HFFc6 (cell line): ENCODE measurements at places on chromosomes 2 and 18.
A peak's percentile ranks its signal among the peaks of the same experiment; 100 is the strongest.

DNA sequence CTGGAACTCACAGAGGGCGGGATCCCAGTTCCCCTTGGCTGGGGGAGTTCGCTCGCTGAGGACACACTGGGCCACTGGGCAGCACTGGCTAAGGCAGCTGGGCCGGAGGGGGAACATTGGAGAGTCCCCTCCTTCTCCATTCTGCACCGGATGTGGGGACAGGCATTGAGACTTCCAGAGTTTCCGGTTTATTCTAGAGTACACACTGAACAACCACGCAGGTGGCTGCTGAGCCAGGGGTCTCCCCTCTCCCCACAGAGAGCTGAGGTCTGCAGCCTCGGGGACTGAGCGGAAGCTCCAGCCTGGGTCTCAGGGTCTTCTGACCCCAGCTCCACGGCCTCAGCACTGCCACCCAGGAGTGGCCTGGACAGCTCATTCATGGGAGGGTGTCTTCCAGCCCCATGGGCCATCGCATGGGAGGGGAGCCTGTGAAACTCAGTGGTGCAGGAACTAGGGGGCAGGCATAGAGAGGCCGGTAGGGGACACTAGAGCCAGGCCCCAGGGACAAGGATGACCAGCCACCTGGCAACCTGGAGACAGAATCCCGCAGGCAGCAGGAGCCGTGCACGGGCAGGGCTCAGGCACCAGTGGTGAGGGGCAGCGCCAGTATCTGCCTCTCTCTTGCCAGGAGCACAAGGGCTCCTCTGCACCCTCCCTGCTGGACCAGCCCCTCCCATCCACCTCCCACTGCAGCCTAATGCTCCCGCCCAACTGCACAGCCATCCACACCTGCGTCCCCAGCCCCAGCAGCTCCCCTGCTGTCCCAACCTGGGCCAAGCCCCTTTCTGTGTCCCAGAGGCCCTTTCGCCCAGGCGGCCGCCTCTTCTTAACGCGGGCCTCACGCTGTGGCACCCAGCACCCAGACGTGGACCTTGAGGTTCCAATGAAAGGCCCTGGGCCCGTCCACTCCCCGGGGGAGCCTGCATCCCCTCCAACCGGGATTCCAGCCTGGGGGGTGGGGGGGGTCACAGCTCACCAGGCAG, 45.1 kb upstream of the GPC1 start:
- DNase-seq, result no peak

DNA sequence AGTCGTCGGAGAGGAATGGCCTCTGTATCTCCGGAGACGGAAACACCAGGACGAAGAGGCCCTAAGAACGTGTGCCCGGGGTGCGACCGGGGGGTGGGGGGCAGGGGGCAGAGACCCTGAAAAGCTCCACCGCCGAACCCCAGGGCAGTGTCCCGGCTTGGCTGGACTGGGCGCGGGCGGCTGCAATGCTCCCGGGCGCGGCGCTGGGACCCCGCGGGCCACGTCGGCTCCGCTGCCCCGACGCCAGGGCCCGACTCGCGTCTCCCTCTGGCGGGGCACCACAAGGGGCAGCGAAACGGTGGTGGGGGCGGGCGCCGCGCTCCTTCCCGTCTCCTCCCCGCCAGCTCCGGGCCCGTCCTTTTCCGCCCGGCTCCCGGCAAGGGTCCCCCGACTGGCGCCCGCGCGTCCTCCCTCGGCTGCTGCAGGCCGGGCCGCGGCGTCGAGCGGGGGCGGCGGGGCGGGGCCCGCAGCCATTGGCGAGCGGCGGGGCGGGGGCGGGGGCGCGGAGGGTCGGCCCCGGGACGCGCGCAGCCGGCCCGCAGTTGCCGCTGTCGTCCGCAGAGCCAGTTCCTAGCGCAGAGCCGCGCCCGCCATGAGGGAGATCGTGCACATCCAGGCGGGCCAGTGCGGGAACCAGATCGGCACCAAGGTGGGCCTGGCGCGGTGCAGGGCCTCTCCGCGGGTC, at the start of gene TUBB6:
TSS of gene TUBB6 (plus strand) at position 541 of the 685 bp plus-strand sequence. CDS start at position 593, 52 bp downstream.
- peak; percentile 81 for DNase-seq

DNA sequence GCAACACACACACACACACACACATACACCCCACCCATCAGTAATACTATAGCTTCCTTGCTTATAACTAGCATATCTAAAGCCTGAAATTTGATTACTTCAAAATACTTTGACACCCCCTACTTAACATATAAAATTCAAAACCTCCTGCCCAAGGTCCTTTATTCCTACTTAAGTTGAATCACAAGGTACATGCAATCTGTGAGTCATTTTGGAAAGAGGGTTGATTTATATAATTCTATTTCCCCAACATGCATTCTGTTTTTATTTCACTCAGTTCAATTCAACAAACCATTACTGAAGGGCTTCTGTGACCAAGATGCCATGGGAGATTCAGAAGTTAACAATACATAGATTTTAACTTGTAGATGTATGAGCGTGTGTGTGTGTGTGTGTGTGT, 420.7 kb downstream of the METTL4 start:
- DNase-seq, result no peak

GRCh38 chr2:37459095-37459981, 114.9 kb downstream of the QPCT start:
- DNase-seq, result peak; percentile 68

DNA sequence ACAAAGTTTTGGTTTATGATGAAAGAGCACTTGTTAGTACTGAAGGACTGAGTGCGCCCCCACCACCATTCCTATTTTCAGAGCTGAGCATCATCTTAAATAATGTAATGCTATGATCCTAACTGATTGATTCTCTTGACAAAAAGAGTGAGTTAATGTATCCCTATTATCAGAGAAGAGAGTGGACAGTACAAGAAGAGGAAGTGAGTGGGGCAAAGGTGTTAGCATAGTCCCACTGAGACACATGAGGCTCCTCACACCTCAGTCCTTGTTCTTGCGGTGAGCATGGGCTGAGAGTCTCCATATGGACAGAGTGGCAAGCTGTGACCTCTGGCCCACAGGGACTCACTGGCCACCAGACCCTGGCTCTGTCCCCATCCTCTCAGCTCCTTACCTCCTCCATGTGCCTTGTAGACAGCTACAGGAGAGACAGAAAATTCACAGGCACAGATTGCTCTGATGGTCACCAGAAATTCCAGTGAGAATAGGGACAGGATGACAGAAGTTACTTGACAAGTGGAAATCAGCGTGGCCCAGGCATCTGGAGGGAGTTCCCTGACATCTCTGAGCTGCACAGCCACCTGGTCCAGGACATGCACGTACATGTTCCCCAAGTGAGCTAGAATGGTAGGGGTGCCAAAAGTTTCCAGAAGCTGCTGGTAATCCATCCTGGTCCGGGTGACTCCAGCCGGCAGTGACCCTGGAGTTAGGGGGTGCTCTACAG, 32.6 kb downstream of the NAPG start:
- no peak for DNase-seq
